ENCODE measurements at places on chromosomes 2 and 18.

DNA sequence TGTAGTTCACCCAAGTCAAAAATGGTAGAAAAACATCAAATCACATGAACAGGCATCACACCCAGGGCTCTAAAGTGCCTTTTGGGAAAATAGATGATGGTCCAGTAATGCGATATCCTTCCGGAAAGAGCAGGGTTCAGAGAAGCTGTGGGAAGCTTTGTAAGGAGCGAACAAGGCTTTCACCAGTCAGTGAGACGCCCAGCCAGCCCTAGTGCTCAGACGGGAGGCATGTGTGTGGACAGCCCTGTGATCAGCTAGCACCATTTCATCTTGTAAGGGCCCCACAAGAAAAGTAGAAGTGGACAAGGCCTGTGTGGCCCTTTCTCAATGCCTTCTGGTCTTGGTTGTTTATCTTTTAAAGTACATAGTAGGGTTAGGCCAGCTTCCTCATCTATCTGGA is 76.1 kb downstream of the SMIM21 start:
- DNase-seq = no peak

GRCh38 chr2:46811379-46812310 is 104.0 kb downstream of the MCFD2 start:
- DNase-seq = no peak

DNA sequence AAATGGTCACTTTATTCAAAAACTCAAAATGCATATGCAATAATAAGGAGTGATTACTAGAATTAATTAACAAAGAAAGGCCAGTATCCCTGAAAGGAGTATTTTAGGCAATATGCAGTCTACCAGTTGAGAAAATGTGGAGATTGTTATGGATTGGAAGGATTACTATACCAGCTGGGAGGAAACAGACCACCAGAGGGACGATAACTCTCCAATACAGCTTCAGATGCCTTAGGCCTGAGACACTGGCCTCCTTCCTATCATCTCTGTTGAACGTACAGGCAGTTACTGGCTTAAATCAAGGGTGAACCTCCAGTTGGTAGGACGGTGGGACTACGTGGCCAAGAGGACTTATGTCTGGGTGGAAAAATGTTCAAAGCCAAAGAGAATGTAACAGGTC is 336.4 kb upstream of the EPHA4 start:
- no peak for DNase-seq

DNA sequence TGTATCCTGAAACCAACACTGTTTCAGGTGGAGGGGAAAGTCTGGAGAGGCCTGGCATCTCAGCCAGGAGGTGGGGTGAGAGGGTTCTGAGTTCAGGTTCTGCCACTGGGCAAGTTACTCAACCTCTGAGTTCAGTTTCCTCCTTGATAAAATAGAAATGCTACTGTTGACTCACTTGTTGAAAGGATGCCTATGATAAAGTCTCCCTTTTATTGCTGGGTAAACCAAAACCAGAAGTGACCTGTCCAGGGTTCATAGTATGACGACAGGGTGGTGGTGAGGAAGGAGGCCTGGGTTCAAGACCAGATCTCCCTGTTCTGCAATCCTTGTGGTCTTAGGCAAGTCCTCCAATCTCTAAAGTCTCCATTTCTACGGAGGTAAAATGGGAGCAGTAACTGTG is 232.7 kb downstream of the PRKCE start:
- no peak for DNase-seq

DNA sequence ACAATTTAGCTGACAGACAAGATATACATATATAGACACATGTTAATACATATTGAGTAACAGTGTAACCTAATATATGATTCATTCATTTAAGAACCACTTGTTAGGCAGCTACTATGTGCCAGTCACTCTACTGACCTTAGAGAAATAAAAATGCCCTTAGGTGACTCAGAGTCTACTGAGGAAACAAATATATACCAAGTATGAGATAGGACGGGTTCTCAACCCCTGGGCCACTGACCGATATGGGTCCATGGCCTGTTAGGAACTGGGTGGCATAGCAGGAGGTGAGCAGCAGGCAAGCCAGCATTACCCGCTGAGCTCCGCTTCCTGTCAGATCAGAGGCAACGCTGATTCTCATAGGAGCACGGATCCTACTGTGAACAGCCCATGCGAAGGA is 14.8 kb downstream of the STRN start:
- DNase-seq = no peak

DNA sequence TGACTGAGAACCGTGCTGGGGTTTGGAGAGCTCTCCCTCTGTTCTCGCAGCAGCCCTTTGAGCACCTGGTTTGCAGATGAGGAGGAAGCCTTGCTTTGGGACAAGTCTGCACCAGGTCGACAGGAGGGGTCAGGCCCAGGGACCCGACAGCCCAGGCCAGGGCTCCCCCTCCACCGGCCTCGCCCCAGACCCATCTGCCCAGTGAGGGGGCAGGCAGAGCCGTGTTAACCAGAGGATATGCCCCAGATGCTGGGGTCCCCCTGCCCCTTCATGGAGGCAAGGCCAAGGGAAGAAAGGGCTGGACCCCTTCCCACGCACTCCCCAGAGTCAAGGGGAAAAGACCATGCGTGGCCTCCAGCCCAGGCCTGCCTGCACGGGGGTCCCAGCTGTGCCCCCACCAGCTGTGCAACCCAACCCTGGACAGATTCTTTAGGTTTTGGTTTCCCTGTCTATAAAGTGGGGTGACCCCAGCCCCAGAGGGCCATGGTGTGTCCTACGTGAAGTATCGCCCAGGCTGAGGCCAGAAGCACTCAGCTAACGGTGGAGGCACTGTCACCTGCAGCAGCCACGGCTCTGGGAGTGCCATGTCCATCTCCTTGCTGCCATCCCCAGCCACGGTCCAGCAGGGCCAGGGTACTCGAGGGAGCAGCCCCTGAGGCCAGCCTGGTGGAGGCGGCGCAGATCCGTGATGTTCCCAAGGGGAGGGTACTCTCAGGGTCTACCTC is 4.8 kb upstream of the SNED1 start:
- no peak for DNase-seq

DNA sequence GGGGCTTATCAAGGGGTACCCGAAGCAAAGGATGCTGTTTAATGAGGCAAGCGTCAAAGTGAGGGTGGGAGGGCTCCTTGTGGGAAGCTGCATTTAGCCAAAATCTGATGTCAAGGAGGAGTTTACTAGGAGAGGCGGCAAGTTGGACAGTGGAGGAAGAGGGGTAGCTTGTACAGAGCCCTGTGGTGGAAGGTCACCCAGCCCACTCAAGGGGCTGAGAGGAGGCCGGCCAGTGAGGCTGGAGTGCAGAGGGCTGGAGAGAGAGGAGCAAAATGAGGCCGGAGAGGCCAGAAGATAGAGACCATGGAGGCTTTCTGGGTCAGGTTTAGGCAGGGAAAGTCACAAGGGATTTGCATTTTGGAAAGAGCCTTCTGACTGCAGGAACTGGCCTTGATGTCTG is 49.5 kb downstream of the ASB1 start:
- no peak for DNase-seq

DNA sequence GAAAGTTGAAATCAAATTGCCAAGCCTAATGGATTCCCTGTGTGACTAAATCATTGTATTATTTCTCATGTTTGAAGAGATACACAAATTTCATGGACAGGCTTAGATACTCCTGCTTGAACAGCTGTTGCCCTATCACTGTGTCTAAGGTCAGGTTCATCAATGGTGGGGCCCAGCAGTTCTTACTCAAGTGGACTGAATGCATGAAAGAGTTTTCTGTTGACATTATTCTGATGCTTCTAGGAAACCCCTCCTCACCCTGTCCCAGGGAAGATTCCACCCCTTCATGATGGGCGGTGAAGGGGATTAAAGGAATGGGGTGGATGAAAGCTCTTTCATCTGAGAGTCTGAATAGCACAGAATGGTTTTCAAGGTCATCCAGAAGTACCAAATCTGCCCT is 148.8 kb downstream of the INO80D start:
- no peak for DNase-seq

GRCh38 chr2:47389692-47390091 is 13.3 kb upstream of the MSH2 start:
- no peak for DNase-seq

DNA sequence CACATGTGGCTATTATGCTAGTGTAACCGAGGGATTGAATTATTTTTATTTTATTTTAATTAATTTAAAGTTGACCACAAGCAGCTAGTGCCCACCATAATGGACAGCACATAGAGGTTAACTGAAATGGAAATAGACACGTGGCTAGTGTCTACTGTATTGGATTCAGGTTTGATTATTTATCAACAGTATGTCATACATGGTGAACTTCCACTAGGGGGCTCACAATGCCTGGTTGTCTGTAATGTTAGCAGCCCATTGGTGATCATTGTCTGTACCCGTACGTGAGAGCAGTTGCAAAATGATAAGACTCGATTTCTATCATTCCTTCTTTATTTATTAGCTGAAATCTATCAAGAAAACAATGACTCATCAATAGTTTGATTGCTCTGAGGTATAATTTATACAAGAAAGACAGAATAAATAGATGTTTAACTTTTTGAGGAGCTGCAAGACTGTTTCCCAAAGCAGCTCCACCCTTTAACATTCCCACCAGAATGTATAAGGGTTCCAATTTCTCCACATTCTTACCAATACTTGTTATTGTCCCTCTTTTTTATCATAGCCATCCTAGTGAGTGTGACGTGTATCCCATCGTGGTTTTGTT is 76.5 kb downstream of the CYBRD1 start:
- DNase-seq = no peak
